T-helper 2 cell (primary cell): ENCODE measurements at places on chromosomes 7 and 10.

GRCh38 chr10:130401860-130402765, 265.9 kb downstream of the GLRX3 start:
- no peak for DNase-seq

- DNase-seq, result no peak
Measured at GRCh38 chr7:8444468-8444769, 11.0 kb downstream of the NXPH1 start.

DNA sequence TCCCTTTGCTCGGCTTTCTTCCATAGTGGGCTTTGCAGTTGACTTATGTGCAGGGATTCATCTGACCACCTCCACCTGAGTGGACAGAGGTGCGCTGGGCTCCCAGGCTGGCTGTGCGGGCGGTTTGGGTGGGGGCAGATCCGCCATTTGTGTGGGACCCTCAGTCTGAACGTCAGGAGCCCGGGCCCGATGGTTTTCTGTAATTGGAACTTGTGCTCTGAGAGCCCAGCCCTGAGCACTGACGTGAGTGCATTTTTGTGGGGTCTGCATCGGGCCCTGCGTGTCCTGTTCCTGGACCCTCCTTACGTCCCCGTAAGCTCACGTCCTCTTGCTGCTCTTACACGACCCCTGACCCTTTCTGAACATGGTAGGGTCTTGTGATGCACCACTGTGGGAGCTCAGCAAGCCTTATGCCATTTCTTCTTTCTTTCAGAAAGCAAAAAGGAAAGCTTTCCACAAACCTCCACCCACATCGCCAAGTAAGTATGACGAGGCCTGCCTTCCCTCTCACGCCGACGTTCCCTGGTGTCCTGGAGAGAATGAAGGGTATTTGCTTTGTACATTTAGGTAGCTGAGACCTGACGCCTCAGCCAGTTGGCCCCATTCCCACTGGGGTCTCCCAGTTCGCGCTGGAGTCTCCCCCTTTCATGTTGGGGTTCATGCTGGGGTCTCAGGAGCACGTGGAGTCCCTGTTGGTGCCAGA, 9.9 kb downstream of the IQCE start:
- DNase-seq, result no peak

GRCh38 chr10:20170661-20171060, 354.4 kb downstream of the PLXDC2 start:
- DNase-seq, result no peak

GRCh38 chr10:30172673-30173072, 113.3 kb upstream of the JCAD start:
- no peak for DNase-seq

GRCh38 chr10:47297866-47298540, 2.0 kb upstream of the GDF10 start:
- DNase-seq, result no peak

GRCh38 chr10:12781976-12782375, 219.5 kb downstream of the CCDC3 start:
- DNase-seq, result no peak

DNA sequence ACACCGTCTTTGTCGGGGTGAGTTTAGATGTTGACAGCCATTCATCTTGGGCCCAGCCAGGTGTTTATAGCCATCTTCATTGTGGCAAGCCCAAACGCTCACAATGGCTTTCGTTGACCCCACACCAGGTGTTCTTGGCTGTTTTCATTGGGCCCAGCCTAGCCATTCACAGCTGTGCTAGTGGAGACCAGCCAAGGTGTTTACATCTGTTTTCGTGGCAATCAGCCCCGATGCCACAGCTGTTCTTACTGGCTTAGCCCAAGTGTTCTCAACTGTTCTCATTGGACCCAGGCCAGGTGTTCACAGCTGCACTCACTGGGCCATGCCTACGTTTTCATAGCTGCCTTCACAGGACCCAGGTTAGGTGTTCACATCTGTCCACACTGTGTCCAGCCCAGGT, 7.7 kb downstream of the FRG2B start:
- DNase-seq, result no peak

DNA sequence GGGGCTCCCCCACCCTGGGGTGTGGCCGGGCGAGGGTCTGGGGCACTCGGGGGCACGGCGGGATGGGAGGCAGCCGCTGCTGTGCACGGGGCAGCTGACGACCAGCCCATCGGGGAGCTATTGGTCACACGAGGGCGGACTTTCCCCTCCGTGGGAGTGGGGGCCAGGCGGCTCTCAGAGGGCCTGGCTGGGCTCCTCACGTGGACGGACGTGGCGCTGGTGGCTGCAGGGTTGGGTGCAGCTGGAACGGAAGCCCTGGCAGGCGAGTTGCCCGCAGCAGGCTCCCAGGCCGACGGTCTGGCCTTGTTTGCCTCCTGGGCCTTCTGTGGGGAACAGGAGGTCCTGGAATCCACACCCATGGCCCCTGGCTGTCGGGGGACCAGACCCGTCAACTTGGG, 14.3 kb downstream of the MICALL2 start:
- DNase-seq, result no peak

- no peak for DNase-seq
Measured at GRCh38 chr10:817371-817770, 114.1 kb downstream of the LARP4B start.

- no peak for DNase-seq
Measured at GRCh38 chr10:103197174-103197573, 4.1 kb upstream of the NT5C2 start.

GRCh38 chr7:1593091-1593866, 23.4 kb upstream of the PSMG3 start:
- no peak for DNase-seq

- peak; percentile 23 for DNase-seq
Measured at GRCh38 chr10:125783957-125784356, 8.3 kb upstream of the MMP21 start.

GRCh38 chr10:43226851-43227845, 39.7 kb downstream of the RASGEF1A start:
- no peak for DNase-seq

DNA sequence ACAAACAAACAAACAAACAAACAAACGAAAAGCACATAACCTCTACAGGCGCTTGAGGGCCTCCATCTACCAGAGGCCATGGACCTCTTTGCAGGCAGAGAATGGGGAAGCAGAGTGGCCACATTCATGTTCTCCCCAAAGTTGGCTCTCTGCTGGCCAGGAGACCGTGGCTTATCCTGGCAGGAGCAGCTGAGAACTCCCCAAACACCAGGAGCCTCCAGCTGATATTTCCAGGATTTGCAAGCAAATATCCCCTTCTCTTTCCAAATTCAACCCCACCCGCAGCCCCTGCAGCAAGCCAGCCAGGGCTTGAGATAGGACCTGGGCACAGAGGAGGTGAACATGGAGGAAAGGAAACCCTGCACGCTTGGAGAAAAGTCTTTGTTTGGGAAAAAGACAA, 240.0 kb downstream of the SKAP2 start:
- no peak for DNase-seq

DNA sequence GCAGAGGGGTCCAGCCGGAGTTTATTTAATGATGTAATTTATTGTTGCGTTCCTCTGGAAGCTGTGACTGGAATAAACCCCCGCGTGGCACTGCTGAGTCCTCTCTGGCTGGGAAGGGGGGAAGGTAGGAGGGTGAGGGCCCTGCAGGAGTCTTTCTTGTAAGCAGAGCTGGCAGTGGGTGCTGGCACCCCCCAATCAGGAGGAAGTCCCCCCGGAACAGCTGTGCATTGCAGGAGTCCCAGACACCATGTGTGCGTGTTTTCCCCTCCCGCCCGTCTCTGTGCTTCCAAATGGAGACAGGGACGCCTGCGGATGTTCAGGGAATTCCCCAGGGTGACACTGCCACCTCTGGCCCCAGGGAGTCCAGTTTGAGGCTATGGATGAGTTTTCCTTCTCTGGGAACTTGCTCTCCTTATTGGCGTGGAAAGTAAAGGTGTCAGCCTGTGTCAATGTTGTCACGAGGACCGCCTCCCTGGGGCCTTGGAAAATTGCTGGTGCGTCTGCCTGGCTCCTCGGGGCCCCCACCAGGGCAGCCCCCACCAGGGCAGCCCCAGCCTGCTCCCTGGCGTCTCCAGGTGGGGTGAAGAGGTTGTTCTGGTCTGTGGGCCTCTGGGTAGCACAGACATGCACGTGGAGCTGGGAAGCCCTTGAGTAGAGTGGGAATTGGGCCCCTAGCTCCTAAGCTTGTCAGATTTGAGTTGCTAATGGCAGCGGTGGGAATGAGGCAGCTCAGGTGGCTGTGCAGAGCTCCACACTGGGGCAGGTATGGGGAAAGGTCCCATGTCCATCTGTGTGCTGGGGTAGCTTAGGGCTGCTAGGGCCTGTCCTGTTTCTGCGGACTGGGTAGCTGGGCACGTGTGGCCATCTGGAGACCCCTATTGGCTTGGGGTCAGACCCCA, 2.7 kb downstream of the FZD9 start:
- DNase-seq, result no peak

- no peak for DNase-seq
Measured at GRCh38 chr7:144821067-144821466, 14.8 kb downstream of the TPK1 start.

- peak; percentile 3 for DNase-seq
Measured at GRCh38 chr7:137591421-137591837, 247.9 kb upstream of the PTN start.

- DNase-seq, result no peak
Measured at GRCh38 chr10:18005781-18006456, 54.2 kb downstream of the SLC39A12 start.

- DNase-seq, result peak; percentile 83
Measured at GRCh38 chr7:7639847-7640220, 718 bp upstream of the UMAD1 start.

GRCh38 chr10:85413570-85413969, 953.0 kb downstream of the GRID1 start:
- no peak for DNase-seq

DNA sequence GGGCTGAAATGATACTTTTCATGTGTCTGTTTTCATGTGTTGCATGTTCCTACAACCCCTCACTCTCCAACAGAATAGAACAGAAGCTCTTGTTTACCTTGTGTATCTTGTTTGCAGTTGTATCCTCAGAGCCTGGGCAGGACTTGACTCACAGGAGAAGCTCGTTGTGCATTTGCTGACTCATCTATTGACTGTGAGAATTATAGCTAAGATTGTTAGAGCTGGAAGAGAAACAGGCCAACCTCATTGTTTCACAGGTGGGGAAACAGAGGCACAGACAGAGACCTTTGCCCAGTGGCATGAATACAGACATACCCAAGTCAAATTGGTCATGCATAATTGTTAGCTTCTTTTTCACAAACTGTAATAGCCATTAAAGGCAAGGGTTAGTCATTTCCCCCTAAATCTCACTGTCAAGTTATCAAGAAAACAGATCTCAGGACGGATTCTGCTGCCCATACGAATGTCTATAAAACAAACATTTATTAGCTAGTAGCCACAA, 4.6 kb upstream of the TSPAN15 start:
- DNase-seq, result no peak

DNA sequence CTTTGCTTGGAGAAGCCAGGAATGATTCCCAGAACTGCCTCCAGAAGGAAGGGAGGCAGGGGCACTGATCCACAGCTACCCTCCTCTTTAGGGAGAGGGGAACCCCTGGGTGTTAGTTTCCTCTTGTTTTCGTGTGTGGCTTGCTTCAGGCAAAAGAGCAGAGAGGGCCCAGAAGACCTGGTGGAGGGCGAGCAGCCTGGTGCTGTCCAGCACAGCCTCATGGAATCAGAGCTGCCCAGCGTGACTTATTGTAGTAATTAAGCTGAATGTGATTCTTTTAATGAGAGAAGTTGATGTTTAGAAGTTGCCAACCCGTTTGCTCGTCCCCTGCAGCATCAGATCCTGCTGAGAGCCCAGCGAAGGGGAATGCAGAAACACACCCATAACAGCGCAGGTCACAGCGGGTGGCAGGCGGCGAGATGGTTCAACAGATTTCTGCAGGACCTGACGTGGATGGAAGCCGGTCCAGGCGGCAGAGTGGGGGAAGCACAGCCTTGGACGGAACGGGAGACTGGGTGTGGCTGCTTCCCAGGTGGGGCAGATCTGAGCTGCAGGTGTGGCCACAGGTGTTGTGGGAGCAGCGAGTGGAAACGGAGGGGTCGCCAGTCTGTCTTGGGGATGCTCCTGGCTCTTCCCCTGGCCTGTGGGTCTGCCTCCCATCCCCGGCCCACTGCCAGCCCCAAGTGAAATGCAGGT, 53.7 kb upstream of the SHH start:
- DNase-seq, result no peak

- DNase-seq, result no peak
Measured at GRCh38 chr7:14685167-14685566, 217.4 kb downstream of the DGKB start.

GRCh38 chr7:117402109-117402508, 25.2 kb downstream of the ASZ1 start:
- DNase-seq, result no peak

- no peak for DNase-seq
Measured at GRCh38 chr7:135361788-135362187, 128.2 kb downstream of the STRA8 start.

GRCh38 chr10:70284542-70285475, 1.0 kb upstream of the NPFFR1 start:
- no peak for DNase-seq

DNA sequence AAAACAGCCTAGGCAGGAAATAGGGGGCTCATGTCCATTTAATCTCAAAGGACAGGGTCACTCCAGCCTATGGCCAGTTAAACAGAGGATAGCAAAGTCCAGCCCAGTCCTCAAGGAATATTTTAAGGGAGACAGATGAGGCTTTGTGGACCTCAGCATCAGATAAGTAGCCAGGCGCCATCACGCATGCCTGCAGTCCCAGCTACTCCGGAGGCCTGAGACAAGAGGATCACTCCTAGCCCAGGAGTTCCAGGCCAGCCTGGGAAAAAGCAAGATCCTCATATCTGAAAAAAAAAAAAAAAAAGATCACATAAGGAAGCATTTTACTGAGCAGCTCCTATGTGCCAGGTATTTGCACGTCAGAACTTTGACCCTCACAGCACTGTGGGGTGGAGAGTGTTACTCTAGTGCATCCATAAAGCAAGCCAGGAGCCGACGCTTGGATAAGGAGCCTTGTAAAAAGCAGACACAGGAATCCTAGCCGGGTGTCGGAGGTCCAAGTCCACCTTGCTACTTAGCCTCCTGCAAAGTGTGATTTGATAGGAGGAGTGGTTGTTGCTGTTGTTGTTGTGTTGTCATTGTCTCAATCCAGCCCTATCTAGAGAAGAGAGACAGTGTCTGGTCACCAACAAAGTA, 61.8 kb upstream of the DOCK1 start:
- no peak for DNase-seq

- no peak for DNase-seq
Measured at GRCh38 chr7:91847876-91848588, 32.5 kb downstream of the MTERF1 start.

GRCh38 chr10:102626026-102626685, 18.1 kb upstream of the TRIM8 start:
- no peak for DNase-seq

- peak; percentile 37 for DNase-seq
Measured at GRCh38 chr7:100632951-100633717, 8.2 kb downstream of the TFR2 start.

DNA sequence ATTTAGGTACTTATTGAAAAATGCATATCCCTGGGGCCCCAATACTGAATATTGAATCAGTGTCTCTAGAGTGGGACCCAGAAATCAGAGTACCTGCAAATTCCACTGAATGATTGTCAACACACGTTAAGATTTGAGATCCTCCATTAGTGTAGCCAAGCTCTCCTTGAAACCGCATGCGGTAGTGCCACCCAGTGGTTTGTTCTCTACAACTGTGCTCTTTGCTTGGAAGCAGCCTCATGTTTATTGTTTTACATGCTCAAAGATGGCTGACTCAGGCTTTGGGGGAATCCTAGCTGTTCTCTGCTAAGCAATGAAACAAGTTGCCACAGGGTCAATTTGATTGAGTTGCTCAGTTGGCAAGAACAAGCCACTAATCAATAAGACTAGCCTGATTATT, 340.2 kb upstream of the CELF2 start:
- no peak for DNase-seq

- DNase-seq, result peak; percentile 72
Measured at GRCh38 chr7:142804728-142805207, 34.0 kb downstream of the PRSS2 start.
